Fibroblast of skin of right quadriceps (primary cell): ENCODE measurements at places on chromosomes 2 and 18.

- no peak for DNase-seq
Observed at GRCh38 chr2:174184915-174185314, 63.4 kb downstream of the OLA1 start.

GRCh38 chr18:56982766-56983165 is 164.1 kb upstream of the BOD1L2 start:
- no peak for DNase-seq

DNA sequence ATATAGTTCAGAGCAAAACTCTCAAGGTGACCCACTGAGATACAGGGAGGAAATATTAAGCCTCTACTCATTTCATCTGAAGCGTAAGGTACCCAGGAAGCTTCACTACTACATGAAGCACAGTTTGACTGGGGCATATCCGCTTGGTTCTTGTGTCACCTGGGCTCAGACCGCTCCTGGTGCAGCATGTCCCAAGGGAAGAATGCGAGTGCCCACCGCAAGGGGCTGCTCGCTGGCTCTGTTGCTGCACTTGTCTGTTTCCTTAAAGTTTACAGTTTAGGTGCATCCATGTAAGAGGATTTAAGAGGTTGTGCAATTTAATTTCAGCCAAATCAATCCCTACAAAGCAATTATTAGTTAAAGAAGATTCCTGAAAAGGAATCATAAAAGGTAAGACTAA is 507.8 kb downstream of the FBXO15 start:
- DNase-seq: no peak

- DNase-seq: peak; percentile 97
Observed at GRCh38 chr2:36708041-36708741, 11.7 kb downstream of the VIT start.

DNA sequence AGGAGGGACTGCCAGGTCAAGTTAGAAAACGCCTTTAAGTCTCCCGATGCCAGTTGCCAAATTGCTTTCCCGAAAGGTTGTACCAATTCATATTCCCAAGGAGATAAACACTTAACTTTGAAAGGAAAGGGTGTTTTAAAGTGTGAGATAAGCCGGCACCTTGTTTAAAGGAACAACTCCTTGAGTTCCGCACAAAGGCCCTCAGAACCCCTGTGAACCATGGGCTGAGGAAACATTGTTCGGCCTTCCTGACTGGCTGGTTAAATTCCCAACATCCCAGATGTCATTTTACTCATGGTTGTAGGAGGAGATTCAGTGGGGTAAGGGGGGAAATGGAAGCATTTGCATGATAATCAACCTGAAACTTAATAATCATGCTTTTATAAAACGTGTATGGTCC is 126.6 kb downstream of the BCL11A start:
- DNase-seq: no peak

DNA sequence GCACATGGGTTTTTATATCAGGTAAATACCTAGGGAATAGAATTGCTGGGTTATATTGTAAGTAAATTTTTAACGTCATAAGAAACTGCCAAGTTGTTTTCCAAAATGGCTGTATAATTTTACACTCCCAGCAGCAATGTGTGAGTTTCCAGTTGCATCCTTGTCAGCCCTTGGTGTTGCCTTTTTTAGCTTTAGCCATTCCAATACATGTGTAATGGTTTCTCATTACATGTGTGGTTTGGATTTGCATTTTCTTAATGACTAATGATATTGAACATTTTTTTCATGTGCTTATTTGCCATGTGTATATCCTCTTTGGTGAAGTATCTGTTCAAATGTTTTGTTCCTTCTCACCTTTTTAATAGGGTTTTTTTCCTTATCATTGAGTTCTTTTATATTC is 70.8 kb downstream of the ABI2 start:
- DNase-seq: peak; percentile 15

GRCh38 chr2:109145286-109145685 is 16.3 kb downstream of the SH3RF3 start:
- no peak for DNase-seq

DNA sequence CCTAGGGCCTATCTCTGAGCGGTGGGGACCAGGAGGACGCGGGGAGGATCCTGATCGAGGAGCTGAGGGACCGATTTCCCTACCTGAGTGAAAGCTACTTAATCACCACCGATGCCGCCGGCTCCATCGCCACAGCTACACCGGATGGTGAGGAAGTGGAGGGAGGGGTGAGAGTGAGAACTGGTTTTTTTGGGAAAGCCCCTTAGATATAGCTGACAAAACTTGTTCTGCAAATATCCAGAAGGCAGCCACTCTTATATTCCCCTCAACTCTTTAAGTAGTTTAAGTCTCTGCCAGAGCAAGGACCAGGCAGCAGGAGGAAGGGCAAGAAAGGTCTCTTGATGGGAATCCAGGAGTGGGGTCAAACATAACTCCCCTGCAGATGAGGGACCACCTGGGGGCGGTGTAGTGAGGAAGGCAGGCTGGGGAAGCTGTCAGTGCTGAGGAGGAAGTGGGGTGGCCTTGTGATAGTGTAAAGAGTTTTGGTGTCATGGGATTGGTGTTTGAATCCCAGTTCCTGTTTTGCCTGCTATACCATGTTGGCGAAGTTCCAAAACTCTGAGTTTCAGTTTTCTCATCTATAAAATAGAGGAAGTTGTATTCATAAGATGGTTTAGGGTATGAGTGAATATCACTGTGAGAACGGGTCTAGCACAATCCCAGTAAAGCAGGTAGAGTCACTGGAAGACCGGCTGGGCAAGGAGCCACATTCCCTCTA is 3.4 kb downstream of the NAGK start:
- DNase-seq: no peak

- DNase-seq: peak; percentile 35
Observed at GRCh38 chr2:200130762-200131166, 175.4 kb downstream of the MAIP1 start.

DNA sequence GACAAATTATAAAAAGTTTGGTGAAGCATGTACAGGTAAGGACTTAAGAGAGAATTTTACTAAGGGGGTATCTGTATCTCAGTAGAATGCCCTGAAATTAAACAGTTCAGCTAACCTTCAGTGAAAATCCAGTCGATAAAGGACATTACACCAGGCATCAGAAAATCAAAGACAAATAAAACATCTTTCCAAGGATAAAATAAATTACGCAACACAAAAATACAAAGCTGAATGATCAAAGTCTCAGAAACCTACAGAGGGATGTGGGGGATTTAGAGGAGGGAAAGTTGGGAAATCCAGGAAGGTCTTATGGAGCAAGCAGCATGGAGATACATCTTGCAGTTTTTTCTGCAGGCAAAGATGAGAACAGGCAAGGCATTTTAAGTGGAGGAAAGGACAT is 384.1 kb downstream of the TNS1 start:
- no peak for DNase-seq

- no peak for DNase-seq
Observed at GRCh38 chr2:36367486-36367885, 11.9 kb downstream of the CRIM1 start.

DNA sequence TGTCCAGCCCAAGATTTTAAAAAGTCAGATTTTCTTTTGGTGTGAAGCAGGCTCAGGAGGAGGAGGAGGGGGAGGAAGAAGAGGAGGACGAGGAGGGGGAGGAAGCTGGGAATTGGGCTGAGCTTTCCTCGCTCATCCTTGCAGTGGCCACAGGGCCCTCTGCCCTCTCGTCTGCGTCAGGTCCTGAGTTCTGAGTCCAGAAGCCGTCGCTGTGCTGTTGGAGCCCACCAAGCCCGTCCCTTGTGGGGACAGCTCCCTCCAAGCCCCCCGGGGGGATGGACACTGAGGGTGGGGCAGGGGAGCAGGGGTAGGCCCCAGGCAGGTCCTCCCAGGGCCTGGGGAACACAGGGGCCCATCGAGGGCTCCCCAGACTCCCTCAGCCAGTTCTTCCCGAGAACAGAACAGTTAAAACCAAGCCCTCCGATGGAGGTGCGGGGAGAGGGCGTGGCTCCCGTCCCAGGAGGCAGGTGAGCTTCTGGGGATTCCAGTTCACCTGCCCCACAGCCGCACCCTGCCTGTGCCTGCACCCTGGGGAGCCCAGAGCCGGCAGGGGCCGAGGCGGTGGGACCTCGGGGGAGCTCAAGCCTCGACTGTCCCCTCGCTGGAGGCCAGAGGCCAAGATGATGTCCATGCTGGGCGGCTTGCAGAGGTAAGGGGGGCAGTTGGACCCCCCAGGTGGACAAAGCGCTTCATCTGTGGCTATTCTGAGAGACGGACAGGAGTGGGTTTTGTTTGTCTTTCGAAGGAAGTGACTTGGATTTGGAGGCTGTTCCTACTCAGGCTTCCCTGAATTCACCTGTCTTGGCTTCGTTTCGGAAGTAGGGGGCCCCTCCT is at the start of gene GAL3ST2:
Gene GAL3ST2, plus strand, starts transcription at position 487 of the 834 bp plus-strand sequence. Its CDS starts 134 bp downstream, at position 621.
- no peak for DNase-seq

DNA sequence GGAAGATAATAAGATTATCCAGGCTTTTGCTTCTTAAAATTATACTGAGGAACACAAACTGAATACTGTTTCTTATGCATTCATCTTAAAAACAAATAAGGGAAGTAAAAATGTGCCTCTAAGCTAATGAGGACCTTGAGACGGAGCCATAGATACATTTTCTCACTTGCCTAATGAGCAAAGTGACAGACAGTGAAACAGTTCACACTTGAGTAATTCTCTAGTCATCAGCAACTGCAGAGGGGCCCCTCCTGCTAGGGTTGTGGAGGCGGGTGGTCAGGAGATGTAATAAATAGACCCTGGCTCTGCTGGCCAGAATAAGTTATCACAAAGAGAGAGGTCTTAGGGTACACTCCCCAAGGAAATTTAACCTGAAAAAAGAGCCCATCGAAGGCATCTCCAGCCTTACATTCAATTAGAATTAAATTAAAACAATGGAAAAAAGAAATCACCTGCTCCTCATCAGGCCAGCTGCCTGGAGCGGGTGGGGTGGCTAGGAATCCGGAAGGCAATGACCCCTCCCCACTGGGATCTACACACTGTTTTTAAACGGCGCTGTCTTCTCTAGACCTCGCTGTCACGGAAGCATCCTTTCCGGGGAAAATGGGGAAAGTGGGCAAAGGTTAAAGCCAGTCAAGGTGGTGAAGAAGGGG is 32.6 kb upstream of the INSIG2 start:
- no peak for DNase-seq

- DNase-seq: no peak
Observed at GRCh38 chr2:14285812-14286211, 346.7 kb upstream of the LRATD1 start.

DNA sequence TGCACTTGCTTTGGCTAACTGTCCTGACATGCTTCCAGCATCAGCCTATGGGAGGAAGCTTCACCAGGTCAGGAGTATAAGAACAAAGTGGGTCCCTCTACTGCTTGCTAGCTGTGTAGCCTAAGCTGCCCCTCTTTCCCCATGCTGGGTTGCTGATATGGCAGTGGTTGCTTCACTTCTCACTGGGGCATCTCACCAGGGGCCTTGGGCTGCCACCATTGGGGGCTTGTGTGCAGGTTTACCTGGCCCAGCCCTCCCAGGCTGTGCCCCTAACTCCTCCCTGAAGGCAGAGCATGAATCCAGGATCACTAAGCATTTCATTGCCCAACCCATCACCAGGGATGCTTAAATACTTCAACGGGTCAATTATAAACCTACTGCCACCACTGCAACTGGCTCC is 817.1 kb upstream of the TMEFF2 start:
- DNase-seq: no peak

DNA sequence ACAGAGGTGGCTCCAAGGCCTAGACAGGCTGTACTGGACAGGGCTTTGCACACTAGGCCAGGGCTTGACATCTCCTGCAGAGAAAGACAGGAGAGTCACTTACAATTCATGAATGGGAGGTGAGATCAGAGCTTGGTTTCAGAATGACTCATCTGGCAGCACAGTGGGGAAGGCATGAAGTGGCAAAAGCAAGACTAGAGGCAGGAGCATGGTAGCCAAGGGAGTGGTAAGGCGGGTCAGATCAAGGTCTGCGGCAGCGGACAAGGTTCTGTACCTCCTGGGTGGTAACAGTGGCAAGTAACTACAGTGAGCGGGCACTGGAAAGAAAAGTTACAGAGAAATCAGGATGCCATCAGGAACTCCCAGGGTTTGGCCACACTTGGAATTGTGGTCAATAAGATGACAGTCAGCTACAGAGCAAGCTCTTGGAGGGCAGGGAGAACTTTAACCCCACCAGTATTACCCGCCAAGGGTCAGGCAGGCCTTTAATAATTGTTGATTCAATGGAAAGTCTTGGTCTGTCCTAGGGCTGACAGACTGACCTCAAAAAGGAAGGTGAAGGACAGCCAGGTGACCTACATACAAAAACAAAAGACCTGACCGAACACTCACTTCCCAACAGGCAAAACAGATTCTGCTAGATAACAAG is 5.7 kb downstream of the MCFD2 start:
- DNase-seq: peak; percentile 67

GRCh38 chr2:238899386-238899785 is 51.5 kb downstream of the TWIST2 start:
- no peak for DNase-seq
